ENCODE measurements at places on chromosomes 11 and 22.
A peak's percentile ranks its signal among the peaks of the same experiment; 100 is the strongest.

DNA sequence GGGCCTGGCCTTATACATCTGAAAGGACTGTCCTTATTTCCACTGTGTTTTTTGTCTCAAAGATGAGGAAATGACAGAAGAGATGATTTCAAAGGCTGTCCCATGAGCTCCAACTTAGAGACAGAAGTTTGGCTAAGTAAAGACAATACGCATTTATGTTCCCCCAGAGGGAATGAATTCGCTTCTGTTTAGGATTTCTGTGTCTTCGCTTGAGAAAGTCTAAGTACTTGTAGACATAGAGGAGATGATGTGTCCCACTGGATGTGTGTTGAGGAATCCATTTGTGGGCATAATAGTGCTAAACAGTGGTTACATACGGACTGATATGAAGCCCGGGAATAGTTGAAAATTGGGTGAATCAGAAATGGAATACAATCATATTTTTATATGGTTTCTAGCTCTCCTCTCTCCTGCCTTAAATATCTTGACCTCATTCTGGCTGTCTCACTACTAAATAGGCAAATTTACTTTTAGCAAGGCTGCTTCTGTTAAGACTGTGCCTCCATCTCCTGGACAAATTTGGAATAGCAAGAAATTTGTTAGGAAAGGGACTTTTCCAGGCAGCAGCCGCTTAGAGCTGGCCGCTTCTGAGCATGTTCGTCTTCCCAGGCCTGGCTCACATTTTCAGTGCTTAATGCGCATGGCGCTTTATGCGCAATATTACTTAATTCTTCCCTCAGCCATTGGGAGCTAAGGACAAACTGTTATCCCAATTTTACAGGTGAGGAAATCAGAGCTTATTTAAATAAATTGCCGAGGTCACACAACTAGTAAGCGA is 1.9 kb upstream of the PEX26 start:
- DNase-seq: peak; percentile 84

DNA sequence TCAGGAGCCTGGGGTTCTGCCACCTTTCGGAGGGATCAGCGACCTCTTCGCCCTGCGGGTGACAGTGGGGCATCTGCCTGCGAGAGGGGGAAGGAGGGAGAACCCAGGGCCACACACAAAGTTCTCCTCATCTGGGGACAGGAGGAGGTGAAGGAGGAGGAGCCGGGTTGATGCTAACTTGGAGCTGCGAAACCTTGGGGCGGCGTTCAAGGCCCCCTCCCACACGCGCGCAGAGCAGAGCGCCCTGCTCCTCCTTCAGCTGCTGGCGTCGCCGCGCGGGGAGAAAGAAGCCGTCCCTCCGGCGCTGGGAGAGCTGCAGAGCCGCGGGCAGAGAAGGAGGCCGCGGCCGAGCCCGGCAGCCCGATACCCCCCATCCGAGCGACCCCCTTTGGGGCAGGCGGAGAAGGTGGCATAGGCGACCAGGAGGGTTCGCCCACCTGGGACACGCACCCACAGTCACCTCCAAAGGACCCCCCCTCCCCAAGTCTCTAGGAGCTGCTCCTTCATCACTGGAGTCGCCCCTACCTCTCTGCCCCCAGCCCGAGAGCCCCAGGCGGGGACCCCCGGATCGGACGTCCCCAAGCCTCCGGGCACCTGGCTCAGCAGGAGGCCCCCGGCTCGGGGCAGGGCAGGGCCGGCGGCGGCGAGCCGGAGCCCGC is at the start of gene RASD2:
Gene RASD2, plus strand, starts transcription at position 237 of the 659 bp plus-strand sequence. CDS start 5,979 bp downstream, outside the sequence.
- DNase-seq: no peak

DNA sequence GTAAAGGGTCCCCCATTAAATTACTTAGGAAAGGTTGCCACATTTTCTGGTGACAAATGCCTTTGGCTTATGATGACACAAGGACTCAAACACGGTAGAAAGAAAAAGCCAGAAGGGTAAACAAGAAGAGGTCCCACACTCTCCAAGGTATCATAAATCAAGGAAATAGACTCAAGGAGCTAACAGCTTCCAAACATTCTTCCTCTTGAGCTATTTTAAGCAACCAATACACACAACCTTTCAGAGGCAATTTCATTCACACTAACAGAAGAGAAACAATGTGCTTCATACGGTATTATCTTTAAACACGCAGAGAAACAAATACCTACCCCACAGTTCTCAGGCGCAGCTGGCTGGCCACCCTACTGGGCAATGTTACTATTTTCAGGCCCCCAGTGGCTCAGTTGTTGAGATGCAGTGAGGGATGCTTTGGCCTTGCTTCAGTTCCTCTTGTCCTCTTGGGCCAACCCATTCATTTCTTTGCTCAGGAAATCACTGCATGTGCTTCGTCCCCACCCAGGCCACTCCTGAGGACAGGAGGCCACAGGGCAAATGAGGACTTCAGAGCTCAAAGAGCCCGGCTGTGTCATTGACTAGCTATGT is 15.8 kb downstream of the ABTB2 start:
- DNase-seq: no peak

DNA sequence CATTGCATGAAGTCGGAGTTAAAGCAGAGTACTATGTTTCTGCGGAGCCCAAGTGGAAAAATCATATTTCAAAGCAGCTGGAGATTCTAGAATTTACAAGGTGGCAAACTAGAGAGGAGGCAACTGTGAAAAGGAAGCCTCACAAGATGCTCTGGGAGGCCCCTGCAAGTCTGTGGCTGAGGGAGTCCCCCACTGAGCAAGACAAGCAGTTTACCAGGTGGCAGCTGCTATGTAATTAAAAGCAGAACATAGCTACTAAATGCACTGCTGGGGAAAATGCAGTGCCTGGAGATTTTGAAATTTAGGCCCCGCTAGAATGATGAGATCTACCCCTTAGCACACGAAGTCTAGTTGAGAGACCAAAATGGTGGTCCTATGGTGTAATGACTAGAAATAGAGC is 728.0 kb downstream of the OPCML start:
- DNase-seq: no peak

GRCh38 chr22:23840026-23840425 is 1.2 kb upstream of the DERL3 start:
- DNase-seq: no peak

DNA sequence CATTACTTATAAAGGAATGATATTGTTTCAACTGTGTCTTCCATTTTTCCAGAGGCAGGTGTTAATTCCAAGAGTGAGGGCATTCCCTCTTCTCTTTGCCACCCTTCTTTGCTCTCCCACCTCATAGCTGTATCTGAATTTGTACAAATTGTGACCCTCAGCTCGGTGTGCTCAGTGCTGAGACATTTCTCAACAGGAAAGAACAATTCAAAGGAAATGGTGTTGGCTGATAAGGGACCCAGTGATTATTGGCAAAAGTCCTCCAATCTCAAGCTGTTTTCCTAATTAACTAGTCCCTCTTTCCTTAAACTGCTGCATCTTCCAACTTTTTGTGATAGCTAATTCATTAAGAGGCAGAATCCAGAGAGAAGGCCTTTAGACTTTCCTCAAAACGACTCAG is 408.9 kb upstream of the SYN3 start:
- DNase-seq: no peak

DNA sequence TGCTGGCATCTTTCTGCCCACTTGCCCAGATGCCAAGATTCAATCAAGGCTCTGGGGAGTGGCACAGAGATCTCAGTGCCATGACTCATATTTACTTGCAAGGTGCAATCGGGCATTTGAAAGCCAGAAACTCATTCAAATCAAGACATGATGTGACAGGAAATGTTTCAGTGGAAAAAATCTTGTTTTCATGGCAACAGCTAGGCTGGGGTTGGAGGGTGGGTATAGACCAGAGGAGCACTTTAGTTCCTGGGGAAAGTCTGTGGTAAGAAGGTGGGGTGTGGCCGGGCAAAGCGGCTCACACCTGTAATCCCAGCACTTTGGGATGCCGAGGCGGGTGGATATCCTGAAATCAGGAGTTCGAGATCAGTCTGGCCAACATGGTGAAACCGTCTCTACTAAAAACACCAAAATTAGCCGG is 1.2 kb downstream of the MAJIN start:
- no peak for DNase-seq

GRCh38 chr11:72026090-72026489 is 27.4 kb downstream of the IL18BP start:
- DNase-seq: no peak

- DNase-seq: no peak
These were observed 37.3 kb upstream of the CCDC134 start for GRCh38 chr22:41762980-41763779.

GRCh38 chr11:105111145-105111944 is 28.2 kb downstream of the CARD18 start:
- no peak for DNase-seq

GRCh38 chr22:26127556-26127955 is 41.7 kb upstream of the SEZ6L start:
- no peak for DNase-seq

All from glomerular endothelial cell (primary cell).